ENCODE measurements at places on chromosomes 3 and 15.

DNA sequence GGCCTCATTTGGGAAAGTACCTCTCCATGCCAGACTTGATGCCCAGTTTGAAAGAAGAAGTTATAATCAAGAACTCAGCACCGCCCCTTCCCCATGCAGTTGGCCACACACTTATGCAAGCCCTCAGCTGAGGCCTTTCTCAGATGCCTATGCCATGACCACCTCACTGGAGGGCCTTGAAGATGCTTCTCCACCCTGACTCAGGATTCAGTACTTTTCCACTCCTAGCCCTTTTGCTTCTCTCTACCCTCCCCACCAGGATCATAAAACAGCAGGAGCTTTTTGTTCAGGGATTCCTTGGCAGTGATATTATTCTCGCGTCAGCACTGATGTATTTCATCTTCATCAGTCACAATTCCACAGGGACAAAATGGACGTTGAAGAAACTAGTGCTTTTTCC, 313.5 kb downstream of the PYDC2 start:
- no peak for DNase-seq

GRCh38 chr15:92638291-92638708, 17.3 kb downstream of the FAM174B start:
- DNase-seq = no peak

- no peak for DNase-seq
These were observed 491.8 kb downstream of the FHIT start for GRCh38 chr3:60759439-60759838.

GRCh38 chr3:124333931-124334640, 342.2 kb upstream of the ROPN1 start:
- DNase-seq = no peak

- no peak for DNase-seq
These were observed 127.1 kb upstream of the RBMS3 start for GRCh38 chr3:29153811-29154210.

DNA sequence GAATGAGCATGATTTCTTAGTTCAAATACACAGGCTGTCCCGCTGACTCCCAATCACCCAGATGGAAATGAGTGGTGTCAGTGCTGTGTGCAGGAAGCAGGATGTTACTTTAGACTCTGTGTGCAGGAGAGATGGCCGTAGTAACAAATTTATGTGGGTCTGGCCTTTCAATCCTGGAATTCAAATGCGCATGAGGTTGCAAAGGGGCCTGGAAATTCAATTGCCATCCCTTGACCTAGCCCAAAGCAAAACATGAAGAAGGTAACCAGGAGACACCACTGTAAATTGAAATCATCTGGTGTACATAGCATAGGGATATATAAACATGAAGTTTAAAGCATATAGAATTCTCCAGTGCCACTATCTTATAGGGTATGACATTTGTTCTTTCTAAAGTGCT, 33.2 kb downstream of the GREM1 start:
- no peak for DNase-seq

DNA sequence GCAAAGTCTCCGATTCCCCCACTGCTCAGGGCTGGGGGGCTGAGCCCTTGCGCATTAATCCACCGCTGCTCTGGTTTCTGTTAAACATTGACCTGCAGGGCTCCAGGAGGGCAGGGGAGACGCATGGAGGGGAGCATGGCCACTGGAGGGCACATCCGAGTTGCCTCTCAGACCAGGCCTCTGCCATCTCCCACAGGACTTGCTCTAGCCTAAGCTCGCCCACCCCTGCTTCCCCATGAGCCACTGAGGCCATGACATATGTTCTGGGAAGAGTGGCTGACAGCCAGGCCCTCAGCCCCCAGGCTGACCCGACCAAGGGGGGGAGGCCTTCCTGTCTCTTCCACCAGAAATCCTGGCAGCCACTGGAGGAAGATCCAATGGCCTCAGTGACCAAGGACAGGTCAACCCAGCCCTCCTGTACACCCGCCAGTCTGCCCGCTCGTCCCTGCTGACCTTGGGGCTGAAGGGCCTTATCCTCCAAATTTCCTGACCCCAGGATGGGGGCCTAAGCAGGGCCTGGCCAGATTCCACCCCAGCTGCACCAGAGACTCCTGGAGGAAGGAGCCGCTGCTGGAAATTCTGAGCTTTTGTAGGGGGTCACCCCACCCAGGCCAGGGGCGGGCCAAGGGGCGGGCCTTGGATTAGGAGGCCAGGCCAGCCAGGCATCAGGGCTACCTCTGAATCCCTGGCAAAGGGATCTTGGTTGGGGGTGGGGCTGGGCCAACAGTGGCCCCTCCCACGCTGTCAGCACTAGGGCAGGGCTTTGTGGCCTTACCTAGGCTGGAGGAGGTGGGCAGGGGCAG, at the start of gene HYAL1:
Gene HYAL1 (minus strand): TSS at position 562 of the 803 bp plus-strand sequence. CDS start 618 bp downstream, outside the sequence.
- DNase-seq = no peak

DNA sequence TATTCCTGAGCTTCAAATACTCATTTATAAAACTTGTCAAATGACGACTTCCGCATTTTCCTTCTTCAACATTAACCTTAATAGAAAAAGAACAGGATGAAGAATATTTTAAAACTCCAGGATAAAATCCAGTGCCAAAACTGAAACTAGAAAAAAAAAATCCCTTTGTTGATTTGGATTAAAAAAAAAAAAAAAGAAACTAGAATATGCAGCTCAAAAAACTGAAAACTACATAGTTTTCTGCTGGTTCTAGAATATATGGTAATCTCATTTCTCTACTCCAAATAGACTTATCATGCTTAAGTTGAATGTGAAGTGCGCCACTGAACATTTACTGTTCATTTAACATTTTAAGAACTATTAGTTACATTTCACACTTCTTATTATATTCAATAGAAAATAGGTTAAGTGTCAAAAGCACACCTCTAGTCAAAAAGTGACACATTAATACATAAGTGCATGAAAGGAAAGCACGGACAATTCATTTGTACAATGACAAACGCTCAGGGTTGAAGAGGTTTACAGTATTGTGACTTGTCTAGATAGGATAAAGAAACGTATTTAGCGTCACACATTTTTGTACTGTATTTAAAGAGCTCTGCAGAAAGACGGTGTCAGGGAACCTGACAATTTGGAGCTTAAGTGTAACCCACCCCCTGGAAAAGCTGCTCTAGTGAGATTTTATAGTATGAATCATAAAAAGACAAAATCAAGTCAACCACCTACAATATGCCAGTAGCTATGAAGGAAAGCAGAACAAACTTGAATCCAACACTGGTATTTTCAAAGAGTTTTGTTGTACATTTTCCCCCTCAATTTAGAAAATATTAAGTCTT, 5.8 kb downstream of the TRA2B start:
- no peak for DNase-seq

Data from T-helper 2 cell (primary cell).